ENCODE measurements at places on chromosomes 7 and 10.

- peak; percentile 63 for DNase-seq
Observed at GRCh38 chr10:32207544-32207943, 139.4 kb downstream of the EPC1 start.

- DNase-seq, result peak; percentile 82
Observed at GRCh38 chr7:107169120-107170050, 582 bp downstream of the HBP1 start.

DNA sequence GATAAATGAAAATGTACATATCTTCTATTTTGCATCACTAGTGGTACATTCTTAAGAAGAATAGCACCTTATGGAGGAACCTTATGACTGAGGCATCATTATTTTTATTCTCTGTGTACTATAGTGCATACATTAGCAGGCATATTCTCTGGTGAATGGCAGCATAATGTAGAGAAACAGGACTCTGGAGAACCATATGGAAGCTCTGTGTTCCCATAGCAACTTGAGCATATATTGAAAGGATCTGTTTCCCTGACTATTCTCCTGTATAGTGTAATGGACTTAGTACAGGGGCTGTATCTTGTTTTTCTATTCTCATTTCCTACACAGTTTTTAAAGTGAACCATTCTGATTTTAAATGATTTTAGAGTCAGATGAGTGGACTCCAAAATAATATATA, 128.4 kb upstream of the SMIM30 start:
- no peak for DNase-seq

DNA sequence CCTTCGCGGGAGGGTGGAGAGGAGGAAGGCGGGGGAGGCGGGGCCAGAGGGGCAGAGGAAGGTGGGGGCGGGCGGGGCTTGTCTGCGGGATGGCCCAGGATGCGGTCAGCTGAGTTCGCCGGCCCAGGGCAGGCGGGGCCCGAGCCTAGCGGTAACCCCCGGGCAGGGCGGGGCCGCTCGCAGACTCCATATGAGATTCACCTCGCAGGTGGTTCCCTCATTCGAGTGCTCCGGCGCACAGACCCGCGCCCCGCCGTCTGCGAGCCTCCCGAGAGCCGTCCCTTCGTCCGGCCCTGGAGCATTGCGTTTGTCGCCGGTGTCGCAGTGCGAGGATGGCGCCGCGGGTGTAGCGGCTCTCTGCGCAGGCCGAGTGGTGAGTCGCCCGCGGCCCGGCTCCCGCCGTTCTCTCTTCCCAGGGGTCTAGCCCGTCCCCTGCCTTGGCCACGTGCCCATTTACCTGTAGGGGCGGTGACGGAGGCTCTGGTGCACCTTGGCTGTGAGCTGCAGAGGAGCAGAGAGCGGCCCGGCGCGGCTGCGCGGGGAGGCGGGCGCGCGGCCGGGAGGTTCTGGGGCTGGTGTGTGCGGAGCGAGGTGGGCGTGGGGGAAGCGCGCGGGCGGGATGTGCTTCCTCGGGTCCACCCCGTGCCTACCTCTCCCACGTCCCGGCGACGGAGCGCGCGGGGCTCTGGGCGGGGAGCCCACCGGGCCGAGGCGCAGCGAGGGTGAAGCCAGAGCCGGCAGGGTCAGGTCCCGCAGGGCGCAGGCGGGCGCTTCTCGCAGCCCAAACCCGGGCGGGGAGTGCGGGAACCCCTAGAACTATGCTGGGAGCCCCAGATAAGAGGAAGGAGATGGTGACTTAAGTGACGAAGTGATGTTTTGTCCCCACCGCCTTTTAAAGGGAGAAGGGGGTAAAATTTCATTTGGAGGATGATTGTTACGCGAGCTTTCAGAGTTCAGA, at the start of gene UPP1:
Gene UPP1 (plus strand): TSS at position 220 of the 958 bp plus-strand sequence. CDS start 5,519 bp downstream, outside the sequence.
- peak; percentile 98 for DNase-seq

GRCh38 chr7:143399642-143400041, 9.0 kb downstream of the EPHA1 start:
- no peak for DNase-seq

DNA sequence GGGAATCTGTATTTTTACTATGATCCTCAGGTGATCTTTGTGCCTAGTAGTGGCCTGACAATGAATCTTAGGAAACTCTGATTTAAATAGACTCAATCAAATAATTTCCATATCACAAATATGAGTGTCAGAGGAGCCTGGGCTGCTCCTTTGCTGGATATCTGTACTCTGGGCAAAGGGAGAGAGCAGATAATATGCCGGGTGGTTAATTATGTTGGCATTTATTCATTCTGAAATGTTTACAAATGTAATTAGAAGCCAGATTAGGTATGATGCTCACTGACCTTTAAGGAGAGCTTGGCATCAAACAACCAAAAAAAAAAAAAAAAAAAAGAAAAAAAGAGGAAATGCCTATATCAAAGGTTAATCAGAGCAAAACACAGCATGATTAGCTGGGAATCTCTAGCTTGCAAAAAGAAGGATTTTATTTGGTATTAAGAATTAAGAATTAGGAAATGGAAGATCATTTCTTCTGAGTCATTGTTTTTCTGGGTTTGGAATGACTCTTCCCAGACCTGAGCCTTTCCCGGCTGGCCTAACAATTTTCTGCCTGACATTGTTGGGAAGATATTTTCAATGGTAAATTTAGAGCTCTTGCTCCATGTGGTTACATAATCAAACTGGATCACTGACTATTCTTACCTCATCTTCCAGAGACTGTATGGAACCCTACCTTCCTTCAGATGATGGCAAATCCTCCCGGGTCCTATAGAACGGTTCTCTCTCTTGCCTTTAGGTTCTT, 365.3 kb downstream of the REEP3 start:
- DNase-seq, result no peak

DNA sequence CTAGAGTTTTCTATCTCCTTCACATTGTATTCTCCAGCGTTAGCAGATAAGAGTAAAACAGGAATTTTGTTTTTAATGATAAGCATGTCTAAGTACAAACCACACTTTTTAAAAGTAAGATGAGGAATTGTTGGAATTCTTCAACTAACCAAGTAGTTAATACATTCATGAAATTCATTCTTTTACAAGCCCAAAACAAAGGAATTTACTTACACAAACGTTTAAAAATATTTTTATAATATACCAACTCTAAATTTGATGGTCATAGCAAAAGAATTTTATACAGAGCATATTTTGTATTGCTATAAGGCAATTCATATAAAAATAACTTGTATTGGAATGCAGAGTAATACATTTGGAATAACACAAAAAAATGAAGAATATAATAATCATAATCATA, 51.3 kb downstream of the TWIST1 start:
- no peak for DNase-seq

- DNase-seq, result peak; percentile 12
Observed at GRCh38 chr7:137626469-137627067, 220.2 kb downstream of the DGKI start.

DNA sequence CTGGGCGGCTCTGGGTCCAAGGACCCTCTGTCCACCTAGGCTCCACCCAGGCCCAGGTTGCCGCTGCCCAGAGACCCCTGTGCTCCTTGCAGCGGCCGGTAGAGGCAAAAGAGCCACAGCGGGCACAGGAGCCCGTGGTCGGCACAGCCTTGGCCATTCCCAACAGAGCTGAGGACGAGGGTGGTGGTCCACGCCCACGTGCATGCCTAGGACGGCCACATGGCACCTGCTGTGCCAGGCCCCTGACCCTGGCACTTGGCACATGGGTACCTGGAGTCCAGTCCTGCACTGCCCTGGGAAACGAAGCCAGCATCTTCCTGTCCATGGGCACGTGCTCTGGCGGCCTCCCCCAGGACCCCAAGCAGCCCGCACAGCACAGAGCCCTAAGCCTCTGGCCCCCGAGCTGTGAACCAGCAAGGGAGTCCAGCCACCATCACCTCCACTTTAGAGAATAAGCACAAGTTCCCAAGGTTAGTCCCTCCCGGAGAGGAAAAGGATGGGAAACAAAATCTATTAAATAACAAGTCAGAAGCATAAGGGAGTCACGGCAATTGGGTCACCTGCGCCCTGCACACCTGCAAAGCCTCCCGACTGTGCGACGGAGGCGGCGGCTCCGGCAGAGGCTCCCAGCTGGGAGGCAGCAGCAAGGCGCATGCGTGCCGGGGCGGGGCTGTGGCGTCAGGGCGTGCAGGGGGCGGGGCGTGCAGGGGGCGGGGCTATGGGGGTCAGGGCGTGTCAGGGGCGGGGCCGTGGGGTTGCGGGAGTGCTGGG, 59.1 kb downstream of the STK32C start:
- peak; percentile 75 for DNase-seq

DNA sequence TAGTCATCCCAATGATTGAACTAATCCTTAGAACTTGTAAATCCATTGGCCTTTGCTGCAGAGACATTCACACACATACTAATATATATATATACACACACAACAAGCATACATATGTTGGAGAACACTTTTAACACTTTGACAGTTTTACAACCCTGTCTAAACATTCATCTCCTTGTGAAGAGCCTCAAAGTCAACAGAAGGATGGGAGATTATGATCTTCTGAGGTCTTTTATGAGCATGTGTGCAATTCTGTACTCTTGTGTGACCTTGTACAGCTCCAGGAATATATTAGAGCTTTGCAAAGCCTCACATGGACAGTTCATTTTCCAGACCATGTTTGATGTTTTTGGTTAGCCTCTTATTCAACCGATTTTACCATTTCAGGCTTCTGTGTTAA, 589.0 kb downstream of the NXPH1 start:
- DNase-seq, result no peak

- DNase-seq, result no peak
Observed at GRCh38 chr7:124426621-124427020, 339.0 kb downstream of the GPR37 start.

GRCh38 chr7:10106609-10107008, 867.1 kb upstream of the PHF14 start:
- DNase-seq, result no peak

GRCh38 chr7:116576350-116577319, 51.8 kb downstream of the CAV1 start:
- no peak for DNase-seq

GRCh38 chr10:13877154-13877909, 290.6 kb downstream of the PRPF18 start:
- DNase-seq, result no peak

GRCh38 chr7:47392241-47392759, 189.6 kb downstream of the TNS3 start:
- no peak for DNase-seq

DNA sequence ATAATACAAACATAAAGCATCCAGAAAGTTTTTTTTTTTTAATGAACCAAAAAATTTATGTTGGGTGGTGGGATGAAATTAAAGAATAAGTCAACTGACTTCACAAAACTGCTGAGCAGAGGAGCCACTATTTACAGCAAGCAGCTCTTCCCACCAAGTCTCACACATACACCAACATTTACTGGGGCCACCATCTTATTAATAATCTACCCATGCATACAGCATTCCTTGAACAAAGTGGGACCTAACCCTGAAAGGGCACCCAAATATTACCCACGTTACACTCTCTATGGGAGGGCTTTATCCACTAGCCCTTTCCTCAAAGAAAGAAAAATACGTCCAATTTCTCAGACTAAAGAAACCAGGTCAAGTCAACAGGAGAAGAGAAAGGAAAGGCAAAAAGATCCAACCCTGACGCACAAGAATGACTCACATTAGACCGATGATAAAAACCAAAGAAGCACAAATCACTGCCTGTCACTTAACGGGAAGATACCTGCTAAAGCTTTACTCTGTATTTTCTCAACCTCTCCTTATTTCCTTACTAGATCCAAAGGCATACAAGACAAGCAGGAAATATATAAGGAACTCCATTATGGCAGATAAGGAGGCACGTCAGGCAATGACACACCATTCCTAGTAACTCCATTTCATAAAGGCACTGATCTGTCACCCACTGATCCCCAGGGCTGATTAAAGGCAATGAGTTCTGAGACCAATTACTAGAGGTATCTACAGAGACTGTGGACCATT, 141.8 kb upstream of the ASAH2 start:
- DNase-seq, result no peak

- no peak for DNase-seq
Observed at GRCh38 chr7:139942636-139943035, 113.6 kb downstream of the TBXAS1 start.

GRCh38 chr7:88759230-88760135, at the start of gene ZNF804B:
Gene ZNF804B (plus strand): TSS chr7:88759700. CDS start chr7:88759977, 277 bp downstream.
- no peak for DNase-seq

DNA sequence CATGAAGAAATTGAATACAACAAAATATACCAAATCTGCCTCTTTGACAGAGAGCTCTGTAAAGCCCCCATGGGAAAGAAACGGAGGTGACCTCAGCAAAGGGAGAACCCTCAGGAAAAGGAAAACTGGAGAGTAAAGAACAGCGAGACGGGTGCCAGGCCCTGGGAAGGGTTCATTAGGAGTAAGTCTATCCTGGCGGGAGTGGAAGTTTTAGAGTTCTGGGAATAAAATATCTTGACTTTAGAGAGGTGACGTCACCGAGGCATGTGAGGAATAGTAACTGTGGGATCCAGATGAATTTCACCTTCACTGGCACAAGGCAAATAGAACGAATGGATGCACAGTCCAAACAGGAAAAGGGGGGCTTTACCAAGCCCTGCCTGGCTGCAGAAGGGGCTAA, 362.8 kb upstream of the IGFBP3 start:
- no peak for DNase-seq

- no peak for DNase-seq
Observed at GRCh38 chr7:134084488-134085144, 42.5 kb upstream of the LRGUK start.
